ENCODE measurements at places on chromosomes 5 and 9. TPM values are rescaled to one million over a fixed set of nuclear protein-coding genes. Genes with fewer than 3 reads are reported as not detected.

DNA sequence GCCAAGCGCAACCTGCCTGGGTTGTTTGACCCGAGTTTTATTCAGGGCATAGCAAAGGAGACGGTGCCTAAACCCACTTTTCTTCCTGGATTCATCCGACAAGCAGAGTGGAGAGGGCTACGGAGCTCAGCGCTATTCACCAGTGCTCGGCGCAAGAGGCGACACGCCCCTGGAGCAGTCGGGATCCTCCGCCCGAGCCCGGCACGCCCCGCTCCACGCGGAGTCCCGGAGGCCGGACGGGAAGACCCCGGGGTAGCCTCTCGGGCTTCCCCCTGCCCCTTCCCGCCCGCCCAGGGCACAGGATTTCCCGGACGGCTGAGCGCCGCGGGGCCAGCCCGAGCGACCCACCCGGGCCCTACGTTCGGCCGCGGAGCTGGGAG is 427 bp downstream of the SERINC5 start:
- H3K4me3 ChIP-seq, result peak overlapping the region; percentile 77
- no peaks in the 10 kb centered on the region for H3K4me1 ChIP-seq
- DNase-seq, result no peak
- H3K27ac ChIP-seq, result peak overlapping the region; percentile 93

GRCh38 chr5:35436400-35437057 is 181.1 kb upstream of the SPEF2 start:
- DNase-seq, result no peak
- H3K36me3 ChIP-seq, result no peaks in the 10 kb centered on the region
- H3K4me1 ChIP-seq, result no peaks in the 10 kb centered on the region
- H3K4me3 ChIP-seq, result no peak overlapping the region

DNA sequence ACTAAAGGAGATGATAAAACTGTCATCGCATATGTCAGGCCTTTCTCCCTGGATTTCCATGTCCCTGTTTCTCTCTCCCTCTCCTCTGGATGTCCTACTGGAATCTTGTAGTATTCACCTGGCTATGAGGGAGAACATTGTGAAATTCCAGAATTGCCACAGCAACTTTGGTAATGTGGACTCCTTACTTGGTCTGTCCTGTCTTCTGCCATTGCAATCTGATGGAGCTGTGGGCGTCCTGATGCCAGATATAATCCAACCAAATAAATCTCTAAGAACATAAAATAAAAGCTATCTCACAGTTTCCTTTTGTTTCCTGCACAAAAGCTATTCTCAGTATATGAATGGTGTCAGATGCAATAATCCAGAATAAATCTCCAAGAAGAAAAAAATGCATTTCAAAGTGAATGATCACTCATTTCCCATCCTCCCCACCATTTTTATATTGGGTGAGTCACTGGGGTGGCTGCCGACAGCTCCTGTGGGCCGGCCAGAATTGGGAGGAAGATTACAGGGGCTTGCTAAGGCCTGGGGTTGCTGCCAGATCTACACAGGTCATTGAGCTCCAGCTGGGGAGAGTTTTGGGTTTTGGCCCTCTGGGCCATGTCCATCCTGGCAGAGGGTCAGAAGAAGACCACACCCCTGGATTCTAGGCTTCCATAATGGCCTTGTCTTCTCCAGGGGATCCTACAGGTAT is 160.7 kb upstream of the PITX1 start:
- H3K4me3 ChIP-seq, result no peak overlapping the region
- no peaks in the 10 kb centered on the region for H3K36me3 ChIP-seq
- no peak for DNase-seq
- peak overlapping the region; percentile 14 for H3K27ac ChIP-seq

- no peak overlapping the region for H3K4me3 ChIP-seq
- H3K36me3 ChIP-seq, result peaks cover 3% of the 10 kb centered on the region
- no peak for DNase-seq
- H3K4me1 ChIP-seq, result no peaks in the 10 kb centered on the region
- no peak overlapping the region for H3K27ac ChIP-seq
- H3K27me3 ChIP-seq, result no peaks in the 10 kb centered on the region
Measured at GRCh38 chr9:132011896-132012295, 67.8 kb downstream of the MED27 start.

Gene CA9
- 3.9 TPM for total RNA-seq

- H3K36me3 ChIP-seq, result no peaks in the 10 kb centered on the region
- H3K4me1 ChIP-seq, result no peaks in the 10 kb centered on the region
- H3K27ac ChIP-seq, result no peak overlapping the region
- H3K4me3 ChIP-seq, result no peak overlapping the region
Measured at GRCh38 chr5:114265432-114266060, 96.3 kb upstream of the KCNN2 start.

DNA sequence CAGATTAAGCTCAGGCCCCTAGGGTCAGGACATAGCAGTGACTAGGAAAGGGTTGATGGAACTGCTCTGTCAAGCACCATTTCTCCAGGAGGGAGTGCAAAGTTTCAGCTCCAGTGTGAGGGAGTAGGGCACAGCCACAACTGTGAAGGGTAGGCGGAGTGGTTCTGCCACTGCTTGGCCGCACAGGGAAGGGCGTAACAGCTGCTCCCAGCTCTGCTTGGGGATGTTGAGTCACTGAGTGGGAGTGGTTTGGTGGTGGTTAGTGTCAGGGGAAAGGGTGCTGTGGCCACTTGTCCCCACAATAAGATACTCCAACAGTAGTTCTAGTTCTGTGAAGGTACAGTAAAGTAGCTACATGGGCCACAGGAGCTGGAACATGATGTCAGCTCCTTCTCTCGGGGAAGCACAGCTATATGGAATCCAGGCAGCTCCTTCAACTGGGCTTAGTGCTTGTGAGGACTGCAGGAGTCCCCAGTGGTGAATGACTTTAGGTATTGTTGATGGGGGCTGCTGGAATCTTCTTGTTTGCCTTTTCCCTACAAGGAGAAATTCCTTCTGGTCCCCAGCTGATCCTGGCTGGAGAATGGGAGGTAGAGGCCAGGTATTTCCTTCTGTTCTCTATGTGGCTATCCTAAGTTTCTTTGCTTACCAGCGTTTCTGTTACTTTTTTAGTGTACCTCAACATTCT is 314.5 kb downstream of the SPATA31D1 start:
- no peak overlapping the region for H3K27ac ChIP-seq
- H3K4me1 ChIP-seq, result no peaks in the 10 kb centered on the region
- DNase-seq, result no peak
- H3K27me3 ChIP-seq, result no peaks in the 10 kb centered on the region
- H3K36me3 ChIP-seq, result no peaks in the 10 kb centered on the region

DNA sequence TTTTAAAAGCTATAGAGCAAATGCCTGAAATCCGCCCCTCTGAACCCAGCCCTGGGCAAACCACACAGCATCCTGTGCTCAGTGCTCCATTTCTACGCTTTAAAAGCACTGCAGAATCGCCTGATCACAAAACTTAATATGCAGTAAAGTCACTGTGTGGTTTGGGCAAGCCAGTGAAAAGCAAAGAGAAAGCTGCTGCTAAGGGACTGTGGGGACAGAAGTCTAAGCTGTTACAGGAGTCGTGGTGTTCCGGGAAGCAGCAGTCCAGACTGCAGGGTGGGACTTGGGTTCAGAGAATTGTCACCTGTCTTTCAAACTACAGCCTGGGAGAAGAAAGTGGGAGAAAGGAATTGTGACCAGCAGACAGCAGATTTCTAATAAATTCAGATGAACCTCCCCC is 8.2 kb downstream of the RAPGEF1 start:
- no peak for DNase-seq
- H3K36me3 ChIP-seq, result no peaks in the 10 kb centered on the region
- no peak overlapping the region for H3K4me3 ChIP-seq
- H3K27me3 ChIP-seq, result no peaks in the 10 kb centered on the region

DNA sequence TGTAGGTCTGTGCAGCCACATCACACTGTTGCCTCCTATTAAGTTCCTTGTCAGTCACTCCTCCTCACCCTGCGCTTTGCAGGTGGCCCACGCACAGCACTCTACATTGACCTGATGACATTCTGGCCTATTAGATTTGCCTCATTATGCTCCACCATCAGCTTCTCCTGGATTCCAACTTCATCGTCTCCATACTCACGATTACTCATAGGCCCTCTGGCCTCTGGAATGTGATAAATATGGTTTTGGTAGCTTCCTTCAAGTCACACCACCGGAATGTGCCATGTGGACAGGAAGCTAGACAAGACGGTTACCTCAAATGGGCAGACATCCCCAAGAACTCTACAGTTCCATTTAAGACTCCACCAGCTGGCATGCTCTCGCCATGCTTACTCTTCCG is 158.0 kb upstream of the LHFPL2 start:
- no peaks in the 10 kb centered on the region for H3K36me3 ChIP-seq
- H3K27ac ChIP-seq, result no peak overlapping the region
- H3K4me3 ChIP-seq, result no peak overlapping the region
- H3K4me1 ChIP-seq, result no peaks in the 10 kb centered on the region

Gene ALDH7A1
- 1.4 TPM for total RNA-seq

DNA sequence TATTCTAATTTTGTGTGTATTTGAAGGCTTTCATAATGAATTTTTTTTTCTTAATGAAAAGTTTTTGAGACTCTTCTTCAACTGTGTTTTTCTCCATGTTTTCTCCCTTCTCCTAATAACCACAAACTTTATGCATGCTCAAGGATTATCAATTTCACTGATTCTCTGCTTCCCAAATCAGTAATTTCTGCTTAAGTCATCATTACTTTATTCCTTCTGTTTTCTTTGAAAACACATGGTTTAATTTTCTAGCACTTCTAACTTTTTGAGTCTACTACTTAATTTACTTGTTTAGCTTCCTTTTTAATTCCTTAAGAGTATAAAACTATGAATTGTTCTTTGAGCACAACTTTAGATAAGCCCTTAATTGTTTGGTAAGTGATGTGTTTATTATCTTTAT is 11.5 kb upstream of the FBN2 start:
- no peak overlapping the region for H3K4me3 ChIP-seq
- no peak for DNase-seq
- no peaks in the 10 kb centered on the region for H3K36me3 ChIP-seq
- no peaks in the 10 kb centered on the region for H3K27me3 ChIP-seq

GRCh38 chr5:126000507-126000906 is 422.7 kb upstream of the GRAMD2B start:
- DNase-seq, result no peak
- H3K27ac ChIP-seq, result no peak overlapping the region
- H3K36me3 ChIP-seq, result no peaks in the 10 kb centered on the region
- no peak overlapping the region for H3K4me3 ChIP-seq
- H3K27me3 ChIP-seq, result no peaks in the 10 kb centered on the region
- peaks cover 21% of the 10 kb centered on the region for H3K4me1 ChIP-seq
